ENCODE measurements at places on chromosomes 5 and 9. TPM values are rescaled to one million over a fixed set of nuclear protein-coding genes. Genes with fewer than 3 reads are reported as not detected.
A peak's percentile ranks its signal among the peaks of the same experiment; 100 is the strongest.

- DNase-seq: peak; percentile 47
- H3K27me3 ChIP-seq: no peaks in the 10 kb centered on the region
- H3K4me3 ChIP-seq: no peak overlapping the region
- H3K4me1 ChIP-seq: peaks cover 12% of the 10 kb centered on the region
- no peaks in the 10 kb centered on the region for H3K36me3 ChIP-seq
Measured at GRCh38 chr9:8365029-8365428, 565.5 kb upstream of the DMAC1 start.

DNA sequence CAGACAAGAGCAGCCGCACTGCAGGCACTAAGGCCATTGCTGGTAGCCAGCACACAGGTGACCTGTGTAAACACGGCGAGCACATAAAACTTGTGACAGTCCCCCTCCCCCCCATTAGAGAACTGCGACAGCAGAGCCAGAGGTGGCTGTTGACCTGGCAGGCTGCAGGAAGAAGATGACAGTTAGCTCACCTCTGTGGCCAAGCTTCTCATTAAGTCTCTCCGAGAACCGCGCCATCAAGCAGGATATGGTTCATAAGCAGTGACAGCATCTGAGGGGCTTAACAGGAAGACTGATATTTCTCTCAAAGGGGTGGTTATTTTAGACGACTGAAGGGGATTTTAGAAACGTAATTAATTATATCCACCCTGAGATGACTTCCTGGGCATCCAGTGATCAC, 5.2 kb downstream of the SURF4 start:
- no peak for DNase-seq
- no peaks in the 10 kb centered on the region for H3K36me3 ChIP-seq
- H3K4me1 ChIP-seq: peaks cover 38% of the 10 kb centered on the region
- peak overlapping the region; percentile 21 for H3K27ac ChIP-seq
- H3K4me3 ChIP-seq: no peak overlapping the region

GRCh38 chr9:9499546-9499945, 1113.3 kb downstream of the PTPRD start:
- no peaks in the 10 kb centered on the region for H3K36me3 ChIP-seq
- no peak for DNase-seq
- no peaks in the 10 kb centered on the region for H3K27me3 ChIP-seq

- H3K4me3 ChIP-seq: no peak overlapping the region
- H3K36me3 ChIP-seq: no peaks in the 10 kb centered on the region
- H3K4me1 ChIP-seq: no peaks in the 10 kb centered on the region
- DNase-seq: no peak
- no peak overlapping the region for H3K27ac ChIP-seq
Measured at GRCh38 chr9:1388216-1388615, 338.1 kb downstream of the DMRT2 start.

- no peaks in the 10 kb centered on the region for H3K4me1 ChIP-seq
- no peak overlapping the region for H3K27ac ChIP-seq
- DNase-seq: peak; percentile 8
- no peak overlapping the region for H3K4me3 ChIP-seq
- no peaks in the 10 kb centered on the region for H3K27me3 ChIP-seq
- H3K36me3 ChIP-seq: no peaks in the 10 kb centered on the region
Measured at GRCh38 chr5:94969174-94969573, 315.7 kb downstream of the MCTP1 start.

DNA sequence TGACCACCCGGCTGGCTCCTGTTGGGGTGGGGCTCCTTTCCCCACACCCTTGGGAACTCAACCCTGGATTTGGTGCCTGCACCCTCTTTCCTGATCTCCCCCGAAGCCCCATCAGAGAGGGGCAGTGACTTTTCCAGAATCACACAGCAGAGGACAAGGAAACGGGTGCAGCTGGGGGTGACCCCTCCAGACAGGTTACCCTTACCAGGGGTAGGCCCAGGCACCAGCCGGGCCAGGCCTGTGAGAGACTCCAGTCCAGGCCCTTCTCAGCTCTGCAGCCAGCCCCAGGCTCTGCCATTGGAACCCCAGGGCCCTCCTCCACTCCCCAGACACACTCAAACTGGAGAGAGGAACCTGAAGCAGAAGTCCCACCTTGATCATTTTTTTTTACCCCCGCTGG, 19.0 kb upstream of the PHYHD1 start:
- no peaks in the 10 kb centered on the region for H3K36me3 ChIP-seq
- no peaks in the 10 kb centered on the region for H3K27me3 ChIP-seq
- no peak overlapping the region for H3K4me3 ChIP-seq

DNA sequence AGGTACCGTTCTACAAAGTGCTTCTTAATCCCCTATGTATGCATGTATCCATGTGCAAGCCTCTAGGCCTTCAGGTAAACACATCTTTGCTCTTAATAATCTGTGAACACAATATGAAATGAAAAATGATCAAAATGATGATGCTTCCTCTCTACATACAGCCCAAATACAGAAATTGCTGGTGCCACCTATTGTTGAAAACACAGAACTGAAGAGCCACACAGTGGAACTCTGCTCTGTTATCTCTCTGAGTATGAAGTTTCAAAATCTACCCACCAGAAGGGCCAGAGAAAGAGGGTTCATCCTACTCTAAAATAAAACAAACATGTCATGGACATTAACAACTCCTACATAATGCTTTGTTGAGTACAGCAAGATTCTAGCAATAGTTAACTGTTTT, 71.3 kb downstream of the GLIS3 start:
- no peak overlapping the region for H3K27ac ChIP-seq
- no peaks in the 10 kb centered on the region for H3K36me3 ChIP-seq
- peak; percentile 48 for DNase-seq
- no peaks in the 10 kb centered on the region for H3K4me1 ChIP-seq

GRCh38 chr9:103978396-103978795, 115.7 kb upstream of the SMC2 start:
- H3K4me3 ChIP-seq: no peak overlapping the region
- H3K4me1 ChIP-seq: no peaks in the 10 kb centered on the region
- no peaks in the 10 kb centered on the region for H3K36me3 ChIP-seq
- DNase-seq: no peak
- H3K27ac ChIP-seq: no peak overlapping the region
- H3K27me3 ChIP-seq: no peaks in the 10 kb centered on the region

- DNase-seq: no peak
- no peaks in the 10 kb centered on the region for H3K27me3 ChIP-seq
- no peak overlapping the region for H3K27ac ChIP-seq
- H3K36me3 ChIP-seq: no peaks in the 10 kb centered on the region
- H3K4me3 ChIP-seq: no peak overlapping the region
Measured at GRCh38 chr5:10709933-10710332, 51.1 kb downstream of the DAP start.

GRCh38 chr5:32163785-32164184, 10.3 kb downstream of the GOLPH3 start:
- H3K27ac ChIP-seq: no peak overlapping the region
- H3K36me3 ChIP-seq: no peaks in the 10 kb centered on the region
- no peaks in the 10 kb centered on the region for H3K27me3 ChIP-seq
- H3K4me1 ChIP-seq: peaks cover 17% of the 10 kb centered on the region
- no peak for DNase-seq

DNA sequence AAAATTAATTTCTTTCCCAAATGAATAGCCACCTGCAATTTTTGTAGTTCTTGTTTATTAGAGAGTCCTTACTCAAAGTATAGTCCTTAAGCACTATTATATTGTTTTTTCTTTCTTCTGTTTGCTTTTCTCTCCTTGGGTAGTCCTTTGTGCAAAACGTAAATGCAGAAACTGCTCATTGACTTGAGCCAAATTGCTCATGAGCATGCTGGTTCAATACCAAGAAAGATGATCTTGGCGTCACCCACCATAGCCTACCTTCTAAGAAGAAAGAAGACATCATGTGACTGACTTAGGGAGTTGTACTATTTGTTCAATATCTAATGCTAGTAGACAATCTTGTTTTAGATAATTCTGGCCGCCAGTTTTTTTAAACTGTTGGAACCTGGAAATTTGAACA, 248.8 kb upstream of the DMRT1 start:
- H3K27ac ChIP-seq: no peak overlapping the region
- no peaks in the 10 kb centered on the region for H3K36me3 ChIP-seq
- no peaks in the 10 kb centered on the region for H3K27me3 ChIP-seq
- no peak overlapping the region for H3K4me3 ChIP-seq

DNA sequence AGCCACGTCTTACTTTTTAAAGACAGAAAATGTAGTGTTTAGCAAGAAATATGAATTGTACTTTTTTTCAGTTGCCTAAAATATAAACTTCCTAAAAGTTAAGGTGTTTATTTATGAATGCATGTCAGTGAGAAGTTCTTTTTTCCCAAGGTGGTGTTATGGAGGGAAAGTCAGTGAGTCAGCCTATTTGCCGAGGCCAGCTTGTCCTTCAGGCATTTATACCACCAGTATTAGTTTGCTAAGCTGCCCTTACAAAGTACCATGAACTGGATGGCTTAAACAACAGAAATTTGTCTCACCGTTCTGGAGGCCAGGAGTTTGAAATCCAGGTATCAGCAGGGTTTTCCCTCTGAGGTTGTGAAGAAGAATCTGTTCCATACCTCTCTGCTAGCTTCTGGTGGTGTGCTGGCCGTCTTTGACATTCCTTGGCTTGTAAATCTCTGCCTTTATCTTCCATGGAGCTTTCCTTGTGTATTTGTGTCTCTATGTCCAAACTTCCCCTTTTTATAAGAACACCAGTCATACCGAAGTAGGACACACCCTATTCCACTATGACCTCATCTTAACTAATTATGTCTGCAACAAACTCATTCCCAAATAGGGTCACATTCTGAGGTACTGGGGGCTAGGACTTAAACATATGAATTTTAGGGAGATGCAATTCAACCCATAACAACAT, 38.4 kb downstream of the PRKACG start:
- H3K27ac ChIP-seq: peak overlapping the region; percentile 75
- DNase-seq: no peak
- no peaks in the 10 kb centered on the region for H3K36me3 ChIP-seq

ENTPD8 gene
- 7.1 TPM for total RNA-seq

SLC12A7 gene
- total RNA-seq: 19.7 TPM

RAB24 gene
- 30.3 TPM for total RNA-seq

ANKRD18A gene
- total RNA-seq: 0.53 TPM

GMCL2 gene
- total RNA-seq: not detected

CCDC183 gene
- total RNA-seq: 17.7 TPM

Data from hepatocyte (in vitro differentiated cells).